G401 (cell line): ENCODE measurements at places on chromosomes 7 and 10.

GRCh38 chr7:71470830-71471229 is 338.9 kb downstream of the GALNT17 start:
- no peak for DNase-seq

GRCh38 chr7:141361960-141362359 is 189.2 kb upstream of the AGK start:
- DNase-seq = no peak

DNA sequence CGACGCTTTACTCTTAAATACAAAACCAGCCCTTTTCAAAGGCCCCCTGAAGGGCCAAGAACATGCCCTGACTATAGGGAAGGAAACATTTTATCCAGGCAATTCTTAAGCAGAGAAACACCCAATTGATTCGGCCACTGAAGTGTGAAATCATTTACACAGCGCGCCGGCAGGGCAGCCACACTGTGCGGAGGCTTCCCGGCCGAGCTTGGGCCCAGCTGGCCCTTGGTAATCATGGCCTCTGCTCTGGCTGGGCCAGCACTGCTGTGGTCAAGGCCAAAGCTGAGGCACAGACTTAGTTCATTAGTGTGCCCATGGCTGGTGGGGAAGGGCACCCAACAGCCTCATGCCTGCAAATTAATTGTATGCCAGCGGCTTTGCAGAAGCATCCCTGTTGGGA is 143.7 kb upstream of the HABP2 start:
- DNase-seq = no peak

GRCh38 chr10:71771204-71771603 is 2.1 kb downstream of the VSIR start:
- no peak for DNase-seq
